Placental epithelial cell (primary cell): ENCODE measurements at places on chromosomes 11 and 22. TPM values are rescaled to one million over a fixed set of nuclear protein-coding genes. Genes with fewer than 3 reads are reported as not detected.

Gene CD6
- 0.65 TPM in 1 of 2 replicates, not detected in the other for total RNA-seq

Gene MMP12
- 0.22 TPM in 1 of 2 replicates, not detected in the other for total RNA-seq

Gene PLA2G3
- total RNA-seq: not detected in 2 replicates

Gene SERHL2
- 4.8 and 12.6 TPM in 2 replicates for total RNA-seq

Gene APOL4
- total RNA-seq: not detected in 2 replicates
